ENCODE measurements at places on chromosomes 3 and 15. TPM values are rescaled to one million over a fixed set of nuclear protein-coding genes. Genes with fewer than 3 reads are reported as not detected.

- DNase-seq = no peak
Measured at GRCh38 chr3:38131621-38132369, 5.1 kb downstream of the ACAA1 start.

- DNase-seq = no peak
Measured at GRCh38 chr15:84914909-84915605, 30.6 kb downstream of the SLC28A1 start.

DNA sequence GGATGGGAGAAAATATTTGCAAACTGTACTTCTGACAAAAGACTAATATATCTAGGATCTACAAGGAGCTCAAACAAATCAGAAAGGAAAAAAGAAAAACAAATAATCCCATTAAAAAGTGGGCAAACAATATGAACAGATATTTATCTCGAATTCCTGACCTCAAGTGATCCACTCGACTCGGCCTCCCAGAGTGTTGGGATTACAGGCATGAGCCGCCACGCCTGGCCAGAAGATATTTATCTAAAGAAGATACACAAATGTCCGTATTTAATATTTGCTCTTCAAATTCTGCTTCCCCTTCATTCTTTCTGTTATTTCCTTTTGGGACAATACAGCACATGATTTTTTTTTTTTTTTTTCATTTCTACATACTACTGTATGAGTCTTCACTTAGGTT lies 151.7 kb upstream of the GRM7 start:
- no peak for DNase-seq

DNA sequence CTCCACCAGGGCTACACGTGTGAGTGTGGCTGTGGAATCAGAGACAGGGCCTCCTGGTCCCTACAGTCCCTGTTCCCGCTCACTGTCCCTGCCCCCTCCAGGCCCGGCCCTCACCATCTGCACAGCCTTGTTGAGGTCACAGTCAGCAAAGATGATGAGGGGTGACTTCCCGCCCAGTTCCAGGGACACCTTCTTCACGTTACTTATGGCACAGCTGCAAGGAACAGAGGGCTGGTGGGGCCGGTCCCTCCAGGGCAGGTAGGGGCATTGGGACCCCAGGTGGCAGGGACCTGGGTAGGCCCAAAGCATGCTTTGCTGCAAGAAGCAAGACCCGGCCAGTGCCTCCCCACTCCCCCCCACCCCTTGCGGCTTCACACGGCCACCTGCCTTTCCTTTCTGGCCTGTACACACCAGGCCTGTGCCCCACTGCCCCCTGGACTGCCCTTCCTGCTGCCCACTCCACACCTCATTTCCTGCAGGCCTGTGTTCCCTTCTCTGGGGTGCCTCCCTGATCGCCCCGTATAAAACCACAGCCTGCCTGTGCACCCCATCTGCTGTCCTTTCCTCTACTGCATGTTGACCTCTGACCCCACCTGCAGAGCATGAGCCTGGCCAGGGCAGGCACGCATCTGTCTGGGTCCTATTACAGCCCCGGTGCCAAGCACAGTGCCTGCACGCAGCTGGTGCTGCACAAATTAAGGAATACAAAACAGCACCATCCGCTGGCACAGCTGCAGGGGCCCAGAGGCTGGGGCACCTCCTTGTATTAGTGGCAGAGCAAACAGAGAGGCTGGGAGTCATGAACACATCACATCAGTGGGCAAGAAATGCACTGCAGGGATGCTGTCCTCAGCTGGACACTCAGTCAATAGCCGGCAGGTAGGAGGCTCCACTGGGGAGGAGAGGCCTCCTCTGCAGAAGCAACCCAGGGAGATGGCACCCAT lies 30.8 kb upstream of the SLC41A3 start:
- DNase-seq = no peak

GRCh38 chr3:125186800-125187598 lies 25.5 kb downstream of the SLC12A8 start:
- DNase-seq = no peak

- DNase-seq = no peak
Measured at GRCh38 chr15:40161693-40162391, 973 bp downstream of the BUB1B start.

DNA sequence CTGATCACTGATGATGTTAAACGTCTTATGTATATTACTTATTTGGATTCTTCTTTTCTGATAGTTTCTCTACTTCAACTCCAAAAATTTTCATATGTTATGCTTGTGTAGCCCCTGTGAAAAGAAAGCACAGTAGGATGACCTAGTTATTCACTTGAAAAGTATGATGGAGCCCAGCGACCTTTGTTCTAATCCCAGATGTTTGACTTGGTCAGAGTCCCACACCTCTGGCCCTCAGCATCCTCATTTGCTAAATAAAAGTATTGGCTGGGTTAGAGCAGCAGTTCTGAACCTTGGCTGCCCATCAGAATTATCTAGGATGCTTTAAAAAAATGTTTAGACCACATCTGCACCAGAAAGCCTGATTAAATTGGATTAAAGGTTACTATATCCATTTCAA lies 173.7 kb downstream of the ATG7 start:
- DNase-seq = no peak

- no peak for DNase-seq
Measured at GRCh38 chr3:151034303-151034702, 51.2 kb upstream of the MED12L start.

DNA sequence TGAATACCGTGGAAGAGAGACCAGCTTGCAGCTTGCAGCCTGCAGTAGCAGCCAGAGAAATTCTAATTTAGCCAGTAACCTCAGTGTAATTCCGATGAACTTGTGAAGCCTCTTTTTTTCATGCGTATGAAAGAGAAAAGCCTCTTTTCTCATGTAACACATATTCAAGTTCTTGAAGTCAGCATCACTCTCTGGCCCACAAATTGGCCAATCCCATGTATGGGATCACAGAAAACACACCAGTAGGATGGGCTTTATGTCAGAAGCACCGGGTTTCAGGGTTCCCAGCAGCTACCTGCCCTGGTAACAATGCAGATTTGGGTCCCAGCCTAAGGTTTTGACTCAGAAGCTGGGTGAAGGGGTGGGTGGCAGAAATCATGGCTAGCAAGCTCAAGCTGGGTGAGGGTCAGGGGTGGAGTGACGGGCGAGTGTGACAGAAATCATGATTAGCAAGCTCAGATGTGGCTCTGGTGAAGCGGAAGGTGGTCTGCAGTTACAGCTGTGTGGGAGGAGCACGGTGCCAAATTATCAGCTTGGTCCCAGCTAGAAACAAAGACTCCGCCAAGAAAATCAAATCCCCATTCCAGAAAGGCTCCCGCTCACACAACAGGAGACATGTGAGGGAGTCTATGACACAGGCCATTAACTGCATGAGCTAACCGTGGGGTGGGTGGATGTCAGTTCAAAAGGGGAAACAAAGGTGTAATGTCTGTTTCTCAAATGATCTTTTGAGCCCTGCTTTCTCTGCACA lies 86.6 kb downstream of the SNRK start:
- no peak for DNase-seq

GRCh38 chr3:150764566-150764965 lies 1.6 kb upstream of the SIAH2 start:
- no peak for DNase-seq

GRCh38 chr15:60583194-60583593 lies 104.3 kb upstream of the ICE2 start:
- DNase-seq = no peak

- DNase-seq = no peak
Measured at GRCh38 chr15:57327985-57328471, 48.3 kb upstream of the CGNL1 start.

- no peak for DNase-seq
Measured at GRCh38 chr3:13108861-13109260, 35.6 kb upstream of the IQSEC1 start.

DNA sequence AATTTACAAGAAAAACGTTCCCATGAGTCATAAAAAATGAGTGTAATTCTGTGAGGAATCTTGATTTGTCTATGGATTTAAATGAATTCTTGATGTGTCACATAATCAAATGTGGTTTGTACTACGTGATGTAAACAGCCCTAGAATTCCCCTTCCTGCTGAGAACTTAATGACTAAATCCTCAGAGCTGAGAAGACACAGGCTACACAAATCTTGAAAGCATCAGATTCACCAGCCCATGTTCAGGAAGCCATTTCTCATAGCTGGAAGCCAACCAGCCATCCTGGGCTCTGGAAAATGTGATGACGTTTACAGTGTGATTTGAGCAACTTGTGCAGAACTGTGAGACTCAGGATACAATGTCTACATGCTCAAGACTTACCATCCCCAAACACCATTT lies 193.7 kb upstream of the MME start:
- DNase-seq = no peak

DNA sequence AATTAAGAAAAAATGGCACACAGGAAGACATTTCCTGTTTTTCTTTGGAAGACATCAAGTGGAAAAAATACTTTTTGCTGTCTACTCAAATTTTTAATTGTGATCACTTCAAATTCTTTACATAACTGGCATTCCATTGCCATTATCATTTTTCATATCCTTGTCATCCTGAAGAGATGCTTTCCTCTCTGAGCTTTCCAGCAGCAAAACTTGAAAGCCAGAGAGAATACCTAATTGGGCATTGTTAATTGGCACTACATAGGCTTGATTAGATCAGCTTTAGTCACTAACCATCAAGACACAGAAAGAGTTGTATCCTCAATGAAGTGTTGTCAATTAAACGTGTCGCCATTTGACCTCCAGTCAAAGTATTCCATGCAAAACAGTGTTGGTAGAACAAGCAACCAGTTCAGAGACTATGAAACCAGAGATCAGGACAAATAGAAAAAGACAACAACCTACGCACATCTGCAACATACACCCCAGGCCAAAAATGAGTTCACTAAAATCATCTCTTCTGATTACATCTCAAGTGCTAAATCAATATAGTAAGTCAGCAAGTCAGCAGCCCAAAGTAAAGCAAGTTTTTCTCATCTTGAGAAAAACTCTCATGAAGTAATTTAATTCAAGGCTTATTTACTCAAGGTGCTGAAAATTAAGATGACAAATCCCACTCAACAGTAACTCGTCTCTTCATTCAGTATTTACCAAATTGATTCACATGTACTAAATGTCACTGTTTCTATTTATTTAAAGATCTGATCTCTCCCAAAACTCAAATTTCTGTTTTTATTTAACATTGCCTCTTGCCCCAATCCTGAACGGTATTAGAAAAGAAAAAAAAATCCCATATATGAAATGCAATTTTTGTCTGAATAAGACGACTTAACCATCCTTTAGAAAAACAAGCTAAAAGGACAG lies 123.0 kb downstream of the SUCLG2 start:
- DNase-seq = no peak

DNA sequence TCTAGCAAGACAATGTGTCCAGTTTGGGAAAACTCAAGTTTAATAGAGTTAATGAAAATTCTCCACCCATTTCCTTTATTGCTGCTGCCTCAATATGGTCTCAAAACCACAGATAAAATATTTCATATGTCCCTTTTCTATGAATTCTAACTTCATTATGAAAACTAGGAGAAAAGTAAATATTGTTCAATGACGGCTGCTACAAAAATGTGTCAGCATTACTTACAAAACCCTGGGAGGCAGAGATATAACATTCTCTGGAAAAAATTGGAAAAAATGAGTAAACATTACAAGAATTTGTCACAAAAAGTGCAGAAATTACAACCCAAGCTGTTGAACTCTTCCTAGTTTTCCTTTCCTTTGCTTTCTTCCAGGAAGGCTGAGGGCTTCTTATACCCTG lies 22.2 kb upstream of the FBN1 start:
- no peak for DNase-seq

GRCh38 chr15:25687689-25688088 lies 175.4 kb downstream of the ATP10A start:
- DNase-seq = no peak

DNA sequence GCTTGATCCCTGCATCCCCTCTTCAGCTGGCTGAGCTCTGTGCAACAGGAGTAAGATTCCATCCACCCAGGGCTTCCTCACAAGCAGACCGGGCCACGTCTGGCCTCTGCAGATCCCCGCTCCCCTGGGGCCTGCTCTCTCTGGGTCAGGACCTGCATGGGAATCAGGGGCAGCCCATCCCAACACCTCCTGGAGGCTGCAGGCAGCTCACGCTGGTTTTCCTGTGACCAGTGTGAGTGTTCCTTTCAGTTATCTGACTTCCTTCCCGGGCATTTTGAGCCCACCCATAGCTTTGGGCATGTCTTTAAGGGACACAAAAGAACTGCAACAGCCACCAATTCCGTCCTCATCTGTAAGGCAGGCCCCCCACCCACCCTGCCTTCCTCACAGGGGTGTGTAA lies 16.3 kb downstream of the NUP210 start:
- no peak for DNase-seq

DNA sequence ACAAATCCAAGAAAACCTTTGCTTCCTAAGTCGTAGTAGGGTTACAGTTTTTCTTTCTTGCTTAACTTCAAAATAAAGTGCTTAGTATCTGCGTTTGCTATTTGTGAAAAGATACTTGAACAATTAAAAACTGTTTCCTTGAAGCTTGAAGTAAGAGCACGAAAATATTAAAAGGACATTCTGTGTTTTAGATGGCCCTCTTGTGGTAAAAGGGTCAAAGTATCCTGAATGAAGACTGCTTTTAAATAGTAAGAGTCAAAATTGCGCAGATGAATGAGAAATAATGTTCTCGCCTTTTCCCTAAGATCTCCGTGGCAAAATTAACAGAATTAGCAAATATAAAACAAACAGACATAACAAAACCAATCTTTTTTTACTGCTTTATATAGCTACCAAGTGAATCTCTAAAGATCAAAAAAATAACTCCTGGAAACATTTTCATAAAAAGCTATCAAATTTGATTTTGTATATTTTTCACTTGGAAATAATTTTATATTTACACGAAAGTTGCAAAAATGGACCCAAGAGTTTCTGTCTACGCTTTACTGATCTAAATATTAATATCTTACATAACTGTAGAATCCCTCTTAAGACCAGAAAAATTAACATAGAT lies 175.4 kb downstream of the MBNL1 start:
- DNase-seq = no peak

Gene CADM2
- 5.8 TPM for total RNA-seq

Gene GHSR
- total RNA-seq = not detected

Gene SKOR1
- 0.75 TPM for total RNA-seq

Gene CADPS
- 149 TPM for total RNA-seq

Gene CMSS1
- total RNA-seq = 43.5 TPM

Gene CCR3
- not detected for total RNA-seq

Gene FES
- 16.2 TPM for total RNA-seq

Gene TERC
- 12.4 TPM for total RNA-seq

Gene GP9
- total RNA-seq = not detected

Gene LRRC2
- total RNA-seq = not detected

Gene UBAP1L
- 5.8 TPM for total RNA-seq

Gene NR1D2
- 14.9 TPM for total RNA-seq

Gene ADIPOQ
- not detected for total RNA-seq
